T-helper 1 cell (primary cell): ENCODE measurements at places on chromosomes 3 and 15.

- no peak for DNase-seq
Measured at GRCh38 chr3:161423911-161424522, 52.7 kb upstream of the SPTSSB start.

DNA sequence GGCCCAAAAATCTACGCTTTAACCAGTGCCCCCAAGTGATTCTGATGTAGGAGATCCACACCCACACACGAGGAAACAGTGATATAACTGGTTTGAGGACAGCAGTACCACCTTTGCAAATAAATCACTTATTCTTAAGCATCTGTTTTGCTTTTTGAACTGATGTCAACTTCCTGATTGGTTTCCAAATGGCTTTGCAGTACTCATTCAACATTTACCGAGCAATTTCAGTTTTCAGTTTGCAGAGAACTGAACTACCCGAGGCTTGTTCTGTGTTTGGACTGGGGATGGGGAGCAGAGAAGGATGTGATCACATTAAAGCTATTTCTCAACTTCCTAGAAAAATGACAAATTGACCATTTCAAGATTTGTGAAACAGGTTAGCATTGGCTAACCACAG lies 1.1 kb upstream of the GYG1 start:
- no peak for DNase-seq

- DNase-seq: no peak
Measured at GRCh38 chr15:40309344-40309862, 1.7 kb upstream of the PLCB2 start.

- DNase-seq: no peak
Measured at GRCh38 chr3:113717818-113718217, 21.4 kb upstream of the USF3 start.

DNA sequence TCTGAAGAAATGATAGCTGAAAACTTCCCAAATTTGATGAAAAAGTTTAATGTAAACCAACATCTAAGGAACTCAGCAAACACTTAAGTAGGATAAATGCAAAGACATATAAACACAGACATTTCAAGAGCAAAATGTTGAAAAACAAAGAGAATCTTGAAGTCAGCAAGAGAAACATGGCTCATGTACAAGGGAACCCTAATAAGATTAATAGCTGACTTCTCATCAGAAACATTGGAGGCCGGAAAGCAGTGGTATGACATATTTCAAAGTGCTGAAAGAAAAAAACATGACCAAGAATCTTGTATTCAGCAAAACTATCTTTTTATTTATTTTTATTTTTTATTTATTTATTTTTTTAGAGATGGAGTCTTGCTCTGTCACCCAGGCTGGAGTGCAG lies 10.6 kb upstream of the PRKCI start:
- DNase-seq: no peak

GRCh38 chr3:115788921-115789470 lies 165.7 kb downstream of the GAP43 start:
- no peak for DNase-seq

GRCh38 chr3:133973249-133973980 lies 56.3 kb downstream of the SLCO2A1 start:
- DNase-seq: no peak

DNA sequence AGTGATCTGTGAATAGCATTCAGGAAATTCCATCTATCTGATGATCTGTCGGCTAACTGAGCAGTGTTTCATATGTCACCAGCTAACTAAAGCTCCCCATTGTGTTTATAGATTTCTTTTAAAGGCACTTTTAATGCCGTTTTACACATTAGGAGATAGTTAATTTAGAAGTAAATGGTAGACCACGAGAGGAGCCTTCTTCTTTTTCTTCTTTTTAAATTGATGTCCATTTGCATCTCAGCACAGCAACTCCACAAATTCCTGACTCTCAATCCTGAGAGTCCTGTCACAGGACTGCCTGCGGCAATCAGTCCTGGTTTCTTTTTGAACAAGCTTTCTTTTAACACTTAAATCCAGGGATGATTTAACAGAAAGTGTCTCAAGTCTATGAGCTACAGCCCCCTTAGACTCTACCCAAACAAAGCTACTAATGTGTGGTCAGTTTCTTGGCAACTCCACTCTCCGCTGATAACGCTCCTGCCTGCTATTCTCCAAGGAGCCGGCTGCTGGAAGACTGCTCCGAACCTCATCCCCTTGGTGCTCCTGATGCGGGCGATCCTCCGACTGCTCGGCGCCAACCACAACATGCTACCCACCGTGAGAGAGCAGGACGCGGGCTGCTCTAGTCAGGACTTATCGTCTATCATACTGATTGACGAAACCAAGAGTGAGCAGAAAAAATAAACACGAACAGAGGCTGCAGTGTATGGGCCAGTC lies 421.4 kb downstream of the MECOM start:
- DNase-seq: no peak

- DNase-seq: no peak
Measured at GRCh38 chr3:108610651-108611050, 21.1 kb downstream of the DZIP3 start.

- no peak for DNase-seq
Measured at GRCh38 chr3:159532577-159532976, 456.1 kb upstream of the IL12A start.

DNA sequence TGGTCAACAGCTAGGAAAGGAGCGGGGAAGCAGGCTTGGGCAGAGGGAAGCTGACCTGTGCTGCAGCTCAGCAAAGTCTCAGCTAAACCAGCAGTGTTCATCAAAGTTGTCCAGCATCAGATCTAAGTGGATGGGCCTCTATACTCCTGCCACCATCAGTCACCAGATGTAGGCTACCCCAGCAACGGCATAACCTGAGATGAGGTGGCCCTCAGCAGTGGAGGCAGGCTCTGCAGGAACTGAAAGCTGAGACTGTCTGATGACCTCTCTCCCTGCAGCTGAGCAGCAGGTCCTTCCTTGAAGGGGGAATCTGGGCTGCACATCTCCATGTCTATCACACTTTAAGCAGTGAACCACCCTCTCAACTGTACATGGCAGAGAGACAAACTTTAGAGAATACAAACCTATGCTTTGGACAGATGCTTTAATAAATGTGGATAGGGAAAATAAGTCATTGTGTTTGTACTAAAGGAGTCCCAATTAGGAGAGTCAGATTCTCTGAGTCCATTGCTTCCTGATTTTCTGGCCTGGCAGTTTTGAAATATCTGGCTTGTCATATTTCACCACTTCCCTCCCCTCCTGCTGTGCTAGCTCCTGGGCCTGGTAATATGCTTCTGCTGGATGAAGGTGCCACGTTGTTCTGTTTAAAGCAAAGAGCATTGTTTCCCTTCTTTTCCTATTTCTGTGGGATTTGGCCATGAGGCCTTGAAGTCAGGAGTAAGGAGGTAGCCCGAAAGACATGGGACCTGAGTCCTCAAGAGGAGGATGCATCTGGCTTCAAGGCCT lies 11.1 kb upstream of the PSTPIP1 start:
- DNase-seq: no peak

- no peak for DNase-seq
Measured at GRCh38 chr3:129594409-129594808, 12.1 kb downstream of the PLXND1 start.

DNA sequence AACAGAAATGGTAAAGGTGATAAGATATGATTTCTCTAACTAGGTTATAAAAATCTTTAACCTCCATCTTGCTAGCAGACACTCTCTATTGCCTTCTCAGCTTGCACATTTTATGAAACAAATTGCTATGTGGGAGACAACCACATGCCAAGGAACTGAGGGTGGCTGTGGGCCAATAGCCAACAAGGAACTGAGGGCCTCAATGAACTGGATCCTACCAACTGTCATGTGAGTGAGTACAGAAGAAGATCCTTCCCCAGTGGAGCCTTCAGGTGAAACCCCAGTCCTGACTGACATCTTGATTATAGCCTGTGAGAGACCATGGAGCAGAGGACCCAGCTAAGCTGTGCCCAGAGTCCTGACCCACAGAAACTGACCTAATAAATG lies 129.2 kb upstream of the LRIG1 start:
- no peak for DNase-seq
